Stimulated activated CD8-positive, alpha-beta memory T cell treated with anti-CD3 and anti-CD28 coated beads, Interleukin-2, amount 100 ng/mL, for 1 hour (primary cell): ENCODE measurements at places on chromosomes 3 and 15.

GRCh38 chr3:71752831-71753700 lies 589 bp upstream of the GPR27 start:
- DNase-seq, result no peak

DNA sequence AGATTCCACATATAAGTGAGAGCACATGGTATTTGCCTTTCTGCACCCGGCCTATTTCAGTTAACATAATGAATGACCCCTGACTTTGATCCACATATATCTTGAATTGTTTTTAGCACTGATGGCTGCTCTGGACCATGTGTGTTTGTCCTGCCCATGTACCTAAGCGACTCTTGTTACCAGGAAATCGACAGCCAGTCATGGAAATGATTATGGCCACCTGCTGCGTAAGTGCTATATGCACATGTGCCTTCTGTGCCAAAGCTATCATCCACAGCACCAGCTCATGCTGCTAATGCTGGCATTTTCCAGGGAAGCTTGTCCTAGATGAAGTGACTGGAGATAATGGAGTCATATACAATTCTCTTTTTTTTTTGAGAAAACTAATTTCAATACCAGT lies 103.7 kb downstream of the PEX5L start:
- DNase-seq, result no peak

DNA sequence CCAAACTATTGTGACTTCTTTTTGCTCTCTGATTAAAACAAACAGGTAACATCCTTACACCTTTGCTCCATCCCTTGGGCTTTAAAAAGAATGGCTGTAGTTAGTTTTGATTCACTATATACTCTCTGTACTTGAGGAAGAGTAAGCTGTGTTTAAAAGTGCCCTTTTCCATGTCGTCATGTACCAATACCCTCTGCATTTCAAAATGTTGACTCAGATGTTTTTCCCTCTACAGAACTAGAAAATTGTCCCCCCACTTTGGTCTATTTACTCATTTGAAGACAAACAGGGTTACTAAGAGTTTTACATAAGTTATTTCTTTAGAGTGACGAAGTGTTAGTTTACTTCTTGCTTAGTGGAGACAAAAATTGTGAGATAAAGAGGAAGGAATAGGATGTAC lies 62.7 kb downstream of the TASOR start:
- no peak for DNase-seq

GRCh38 chr3:11509173-11510000 lies 134.3 kb downstream of the VGLL4 start:
- no peak for DNase-seq

DNA sequence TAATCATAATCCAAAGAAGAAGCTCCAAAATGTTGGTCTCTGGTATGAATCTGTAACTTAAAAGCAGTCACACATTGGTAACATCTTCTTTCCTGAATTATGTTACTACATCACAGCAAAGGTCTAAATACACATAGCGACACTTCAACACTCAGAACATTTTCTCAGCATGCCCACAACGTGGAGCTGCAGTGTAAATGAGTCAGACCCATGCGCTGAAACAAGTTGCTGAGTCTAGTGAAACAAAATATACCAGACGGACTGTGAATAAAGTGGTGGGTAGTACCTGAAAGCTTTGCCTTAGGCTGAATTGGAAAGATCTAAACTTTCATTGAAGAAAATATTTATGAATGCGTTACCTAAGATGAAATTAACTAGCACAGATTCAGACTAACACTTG lies 33.2 kb upstream of the GOLGA8B start:
- DNase-seq, result no peak

DNA sequence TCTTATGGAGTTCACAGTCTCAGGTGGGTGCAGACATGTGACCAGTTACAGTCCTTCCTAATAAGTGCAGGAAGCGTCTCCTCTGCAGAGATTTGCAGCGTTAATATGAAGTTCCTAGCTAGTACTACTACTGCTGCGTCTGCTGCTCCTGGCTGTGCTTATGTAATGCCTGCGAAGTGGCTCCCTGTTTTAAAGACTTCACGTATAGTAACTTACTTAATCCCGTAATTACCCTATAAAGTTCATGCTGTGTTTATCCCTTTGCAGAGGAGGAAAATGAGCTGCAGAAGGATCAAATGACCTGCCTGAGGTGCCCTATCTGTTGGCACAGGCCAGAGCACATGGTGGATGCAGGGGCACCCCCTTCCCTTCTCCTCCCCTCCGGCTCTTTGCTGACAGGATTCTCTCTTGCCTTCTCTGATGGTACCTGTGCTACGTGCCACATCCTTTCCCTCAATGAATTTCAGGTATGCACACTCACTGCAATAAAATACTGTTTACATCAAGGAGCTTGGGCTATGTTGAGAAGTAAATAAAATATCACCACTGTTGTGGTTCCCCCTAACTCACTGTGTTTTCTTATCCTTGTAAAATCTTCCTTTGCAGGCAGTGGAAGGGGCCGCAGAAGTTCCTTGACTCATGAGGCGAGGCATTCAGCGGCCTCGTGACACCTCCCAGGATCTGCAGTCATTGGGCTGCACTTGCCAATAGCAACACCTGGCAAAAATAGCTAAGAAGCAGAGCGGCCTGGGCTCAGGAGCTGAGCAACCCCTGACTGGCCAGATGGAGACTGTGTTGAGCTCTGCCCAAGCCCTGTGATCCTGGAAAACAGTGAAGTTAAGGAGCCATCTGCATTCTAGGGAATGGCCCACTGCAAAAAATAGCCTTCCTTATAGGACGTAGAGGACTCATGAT lies 188.9 kb upstream of the ATP10A start:
- no peak for DNase-seq

- DNase-seq, result no peak
Measured at GRCh38 chr3:10561162-10561945, 56.0 kb upstream of the ATP2B2 start.

- DNase-seq, result no peak
Measured at GRCh38 chr3:160012108-160012507, 23.5 kb downstream of the IL12A start.

GRCh38 chr3:104598848-104599511 lies 767.7 kb upstream of the ALCAM start:
- no peak for DNase-seq

GRCh38 chr3:74592359-74592758 lies 22.1 kb downstream of the CNTN3 start:
- DNase-seq, result no peak

DNA sequence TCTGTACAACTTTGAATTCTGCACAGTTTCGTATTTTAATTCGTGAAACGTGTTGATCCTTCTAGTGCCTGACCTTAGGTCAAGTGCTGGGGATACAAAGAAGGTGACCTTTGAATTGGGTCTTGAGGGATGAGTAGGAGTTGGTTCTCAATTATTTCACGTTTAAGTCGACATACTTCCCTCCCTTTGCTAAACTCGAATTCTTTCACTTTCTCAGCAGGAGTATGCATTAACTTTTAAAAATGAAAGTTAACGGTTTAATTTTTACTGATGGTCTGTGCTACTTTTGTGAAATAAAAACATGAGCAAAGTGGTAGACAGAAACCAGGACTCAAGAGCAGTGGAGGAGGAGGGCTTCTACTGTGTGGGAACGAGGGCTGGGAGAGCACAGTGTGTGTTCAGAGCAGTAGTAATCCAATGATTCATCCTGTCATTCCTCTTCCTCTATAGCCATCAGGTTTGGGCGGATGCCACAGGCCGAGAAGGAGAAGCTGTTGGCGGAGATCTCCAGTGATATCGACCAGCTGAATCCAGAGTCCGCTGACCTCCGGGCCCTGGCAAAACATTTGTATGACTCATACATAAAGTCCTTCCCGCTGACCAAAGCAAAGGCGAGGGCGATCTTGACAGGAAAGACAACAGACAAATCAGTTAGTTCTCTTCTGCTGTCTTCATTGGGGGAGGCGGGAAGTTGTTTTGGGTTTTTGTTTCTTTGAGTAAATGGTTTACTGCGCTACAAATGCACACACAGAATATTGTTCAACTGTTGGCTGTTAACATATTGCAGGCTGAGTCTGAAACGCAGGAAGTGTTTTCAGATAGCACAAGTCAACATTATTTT lies 78.6 kb upstream of the TSEN2 start:
- DNase-seq, result no peak

DNA sequence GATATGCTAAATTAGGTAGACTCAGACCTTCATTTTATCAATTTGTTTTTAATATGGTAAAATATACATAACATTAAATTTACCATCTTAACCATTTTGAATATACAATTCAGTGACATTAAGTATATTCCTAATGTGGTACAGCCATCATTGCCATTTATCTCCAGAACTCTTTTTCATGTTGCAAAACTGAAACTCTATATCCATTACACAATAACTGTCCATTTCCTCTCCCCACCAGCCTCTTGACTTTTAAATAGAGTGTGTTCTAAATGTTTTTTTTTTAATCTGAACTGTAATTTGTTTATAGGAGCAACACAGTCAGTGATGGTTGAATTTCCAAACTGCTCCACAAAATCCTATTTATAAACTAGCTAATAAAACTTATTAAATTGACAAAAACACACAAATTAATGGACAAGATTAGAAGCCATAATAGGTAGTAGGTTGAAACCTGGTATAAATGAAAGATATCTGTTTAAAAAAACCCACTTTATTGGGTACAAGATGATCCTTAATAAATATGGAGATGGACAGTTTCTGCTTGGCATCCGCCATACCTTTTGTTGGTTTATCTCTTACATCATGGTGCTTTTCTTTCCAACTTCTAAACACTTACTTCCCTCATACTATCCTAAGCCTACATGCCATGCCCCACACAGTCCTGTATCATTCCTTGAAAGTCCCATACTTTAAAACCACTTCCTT lies 142.4 kb downstream of the ZPLD1 start:
- no peak for DNase-seq

DNA sequence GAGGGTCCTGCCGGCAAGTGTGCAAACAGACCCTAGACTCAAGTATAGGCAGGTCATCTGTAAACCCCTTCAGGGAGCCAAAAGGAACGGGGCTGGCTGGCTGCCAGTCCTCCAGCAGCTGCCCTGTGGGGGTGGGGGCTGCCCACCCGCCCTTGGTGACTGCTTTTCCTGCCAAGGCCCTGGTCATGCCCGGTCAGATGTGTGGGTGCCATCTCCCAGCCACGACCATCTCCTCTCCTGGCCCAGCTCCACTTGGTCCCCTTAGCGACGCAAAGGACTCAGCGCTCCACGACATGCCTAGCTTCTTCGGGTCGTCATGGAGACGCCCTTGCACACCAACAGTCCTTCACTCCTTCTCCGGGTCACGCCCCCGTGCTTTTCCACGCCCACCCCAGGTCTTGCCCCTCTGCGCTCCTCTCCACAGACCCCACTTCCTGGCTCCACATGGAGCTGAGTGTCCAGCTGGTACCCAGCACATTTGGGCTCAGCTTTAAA lies 2.4 kb downstream of the MUC4 start:
- DNase-seq, result no peak

DNA sequence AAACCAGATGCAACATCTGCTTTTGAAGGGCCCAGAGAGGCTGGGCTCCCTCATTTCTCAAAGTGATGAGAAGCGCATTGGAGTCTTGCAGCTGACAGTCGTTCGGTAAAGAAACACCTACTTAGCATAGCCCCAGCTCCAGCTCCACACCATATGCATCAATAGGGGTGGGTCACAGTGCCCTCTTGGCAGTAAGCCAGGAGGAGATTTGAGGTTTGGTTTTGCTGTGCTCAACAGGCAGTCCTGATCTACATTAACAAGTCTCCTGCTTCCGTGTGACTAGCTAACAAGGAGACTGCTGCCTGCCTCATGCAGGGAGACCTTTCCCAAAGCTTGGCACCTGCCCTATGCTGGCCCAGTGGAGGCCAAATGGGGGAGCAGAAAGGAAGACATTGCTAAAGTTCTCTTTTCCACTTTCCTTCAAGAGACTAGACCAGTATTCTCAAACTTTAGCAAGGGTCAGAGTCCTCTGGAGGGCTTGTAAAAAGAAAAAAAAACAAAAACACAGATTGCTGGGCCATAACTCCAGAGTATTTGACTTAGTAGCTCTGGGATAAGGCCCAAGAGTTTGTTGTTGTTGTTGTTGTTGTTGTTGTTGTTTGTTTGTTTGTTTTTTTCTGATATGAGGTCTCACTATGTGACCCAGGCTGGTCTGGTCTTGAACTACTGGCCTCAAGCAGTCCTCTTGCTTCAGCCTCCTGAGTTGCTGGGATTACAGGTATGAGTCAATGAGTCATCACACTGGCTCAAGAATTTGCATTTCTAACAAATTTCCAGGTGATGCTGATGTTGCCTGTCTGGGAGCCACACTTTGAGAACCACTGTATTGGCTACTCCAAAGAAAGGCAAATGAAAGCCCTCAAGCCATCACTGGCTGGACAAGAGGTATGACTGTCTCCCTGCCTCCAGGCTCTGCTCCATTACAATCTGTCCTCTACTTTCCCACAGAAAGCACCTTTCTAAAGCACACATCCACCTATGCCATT lies 294.9 kb downstream of the RORA start:
- no peak for DNase-seq

DNA sequence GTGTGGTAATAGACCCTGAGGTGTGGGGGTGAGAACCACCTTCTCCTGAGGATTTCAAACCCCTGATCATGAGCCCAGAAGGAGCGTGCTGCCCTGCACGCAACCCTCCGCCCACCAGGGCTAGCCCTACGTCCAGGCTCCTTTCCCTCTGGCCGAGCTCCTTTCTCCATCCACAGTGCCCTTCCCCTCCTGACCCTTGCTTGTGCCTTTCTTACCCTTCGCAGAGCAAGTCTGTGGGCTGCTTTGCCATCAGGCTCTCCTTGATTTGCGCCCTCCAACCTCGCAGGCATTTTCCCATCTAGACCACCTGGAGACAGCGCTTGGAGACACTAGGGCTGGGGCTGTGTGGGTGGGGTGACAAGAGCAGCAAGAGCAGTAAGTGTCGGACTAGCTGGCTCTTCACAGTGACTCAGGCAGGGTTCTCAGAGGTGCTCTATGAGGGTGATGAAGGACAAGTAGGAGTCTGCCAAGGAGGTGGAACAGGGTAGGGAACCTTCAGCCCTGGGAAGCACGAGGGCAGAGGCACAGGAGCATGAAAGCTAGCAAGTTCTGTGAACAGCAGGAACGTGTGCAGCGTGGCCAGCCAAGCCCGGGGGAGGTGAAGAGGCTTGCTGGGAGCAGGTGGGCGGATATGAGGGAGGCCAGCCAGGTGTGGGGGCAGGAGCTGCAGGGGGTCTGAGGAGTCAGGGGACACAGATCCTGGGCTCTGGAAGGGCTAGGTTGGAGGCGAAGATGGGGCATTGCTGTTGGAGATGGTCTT lies 2.5 kb upstream of the SLC38A3 start:
- no peak for DNase-seq

DNA sequence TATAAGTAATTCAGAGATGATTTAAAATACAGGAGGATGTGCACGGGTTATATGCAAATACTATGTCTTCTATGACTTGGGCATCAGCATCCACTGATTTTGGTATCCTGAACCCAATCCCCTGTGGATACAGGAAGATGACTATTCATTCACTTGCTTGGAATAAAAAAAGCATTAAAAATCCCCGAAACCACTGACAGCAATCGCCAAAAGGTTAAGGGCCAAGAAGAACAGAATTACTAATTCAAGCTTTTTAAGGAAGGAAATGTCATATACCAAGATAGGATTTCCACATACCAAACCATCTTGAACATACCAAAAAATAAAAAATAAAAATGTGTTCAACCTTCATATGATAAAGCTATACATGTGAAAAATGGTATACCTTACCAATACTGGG lies 93.7 kb downstream of the DLG1 start:
- DNase-seq, result no peak

GRCh38 chr3:31592764-31593163 lies 60.0 kb downstream of the STT3B start:
- DNase-seq, result no peak

- DNase-seq, result no peak
Measured at GRCh38 chr15:85073556-85074194, 92.0 kb downstream of the PDE8A start.
